ENCODE measurements at places on chromosomes 4 and X.

DNA sequence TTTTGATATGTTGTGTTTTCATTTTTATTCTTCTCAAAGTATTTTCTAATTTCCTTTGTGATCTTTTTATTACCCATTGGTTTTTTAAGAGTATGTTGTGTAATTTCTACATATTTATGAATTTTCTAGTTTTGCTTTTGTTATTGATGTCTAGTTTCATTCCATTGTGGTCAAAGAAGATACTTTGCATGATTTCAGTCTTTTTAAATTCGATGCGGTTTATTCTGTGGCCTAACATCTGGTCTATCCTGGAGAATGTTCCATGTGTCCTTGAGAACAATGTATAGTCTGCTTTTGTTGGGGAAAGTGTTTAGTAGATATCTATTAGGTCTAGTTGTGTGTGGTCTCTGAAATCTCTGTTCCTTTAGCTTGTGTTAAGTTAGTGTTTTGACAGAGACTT, 46.2 kb downstream of the PPEF1 start:
- DNase-seq, result no peak

- no peak for DNase-seq
These were observed 8.6 kb upstream of the CPLX1 start for GRCh38 chr4:834368-835147.

- no peak for DNase-seq
These were observed 136.2 kb downstream of the PALLD start for GRCh38 chr4:168633064-168633463.

DNA sequence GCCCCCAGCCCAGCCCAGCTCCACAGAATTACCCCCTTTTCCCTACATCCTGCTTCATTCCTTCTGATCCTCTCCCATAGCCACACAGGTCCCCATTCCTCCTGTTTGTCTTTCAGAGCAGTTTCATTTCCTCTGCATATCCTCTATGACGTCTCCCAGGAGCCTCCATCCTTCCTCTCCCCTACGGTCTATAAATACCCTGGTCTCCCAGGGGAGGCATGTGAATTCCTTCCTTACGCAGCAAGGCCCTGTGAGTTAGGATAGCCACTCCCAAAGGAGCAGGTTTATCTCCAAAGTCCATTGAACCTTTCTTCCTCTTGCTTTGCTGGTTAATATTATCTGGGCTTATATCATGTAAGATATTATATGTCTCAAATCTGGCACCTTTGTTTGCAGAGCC, 8.4 kb upstream of the APLN start:
- DNase-seq, result no peak

DNA sequence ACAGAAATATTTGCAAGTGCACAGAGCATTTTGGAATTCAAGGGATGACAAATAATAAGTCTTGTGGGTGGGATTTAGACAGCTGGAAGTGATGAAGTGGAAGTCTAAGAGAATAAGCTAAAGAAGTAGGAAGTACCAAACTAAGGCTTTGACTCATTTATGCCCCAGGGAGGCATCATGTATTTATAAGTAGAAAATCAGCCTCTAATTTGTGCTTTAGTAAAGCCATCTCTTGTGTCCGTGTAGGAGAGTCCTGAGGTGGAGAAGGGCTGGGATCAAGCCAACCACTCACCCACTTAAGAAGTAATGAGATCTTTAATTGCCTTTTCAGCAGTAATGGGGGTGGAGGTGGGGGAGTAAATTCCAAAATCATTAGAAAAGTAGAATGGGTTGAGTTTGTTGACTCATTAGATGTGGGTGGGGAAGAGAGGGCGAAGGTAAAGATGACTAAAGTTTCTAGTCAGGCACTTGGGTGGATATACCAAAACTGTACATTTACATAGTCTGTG, 356.7 kb downstream of the STIM2 start:
- DNase-seq, result no peak

DNA sequence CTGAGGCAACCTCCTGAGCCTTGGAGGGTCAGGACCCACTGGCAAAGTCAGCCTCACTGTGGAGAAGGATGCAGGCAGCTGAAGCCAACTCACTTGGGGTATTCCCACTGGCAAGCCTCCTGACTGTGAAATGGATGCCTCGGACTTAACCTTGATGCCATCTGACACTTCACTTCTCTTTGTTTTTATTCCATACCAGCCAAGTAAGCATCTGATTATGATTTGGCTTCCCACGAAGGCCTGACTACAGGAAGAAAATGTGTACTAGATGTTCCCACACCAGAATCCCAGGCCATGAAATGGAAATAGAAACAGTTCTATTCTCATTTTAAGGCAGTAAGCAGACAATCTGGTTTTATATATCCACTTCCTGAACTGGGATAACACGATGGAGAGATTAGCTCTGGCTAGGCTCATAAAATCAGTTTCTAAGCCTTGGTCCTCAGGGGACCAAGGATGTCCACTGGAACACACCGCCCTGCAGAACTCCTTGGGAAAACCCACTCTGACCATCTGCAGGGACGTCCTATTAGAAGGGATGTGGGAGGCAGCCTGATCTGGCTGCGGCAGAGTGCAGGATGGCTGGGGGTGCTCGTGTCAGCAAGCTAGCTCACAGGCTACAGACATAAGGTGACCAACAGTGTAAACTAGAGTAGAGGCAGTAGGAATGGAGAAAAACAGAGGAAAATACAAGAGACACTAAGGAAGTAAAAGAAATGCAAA, 89.3 kb downstream of the TSPAN5 start:
- DNase-seq, result no peak

All from stimulated activated CD4-positive, alpha-beta T cell treated with anti-CD3 and anti-CD28 coated beads, Interleukin-1b, Interleukin-23, amount 100 ng/mL, for 1 hour (primary cell).